ENCODE measurements at places on chromosomes 13 and 19.

GRCh38 chr19:17748884-17749638 lies 2.2 kb upstream of the FCHO1 start:
- no peak for DNase-seq

DNA sequence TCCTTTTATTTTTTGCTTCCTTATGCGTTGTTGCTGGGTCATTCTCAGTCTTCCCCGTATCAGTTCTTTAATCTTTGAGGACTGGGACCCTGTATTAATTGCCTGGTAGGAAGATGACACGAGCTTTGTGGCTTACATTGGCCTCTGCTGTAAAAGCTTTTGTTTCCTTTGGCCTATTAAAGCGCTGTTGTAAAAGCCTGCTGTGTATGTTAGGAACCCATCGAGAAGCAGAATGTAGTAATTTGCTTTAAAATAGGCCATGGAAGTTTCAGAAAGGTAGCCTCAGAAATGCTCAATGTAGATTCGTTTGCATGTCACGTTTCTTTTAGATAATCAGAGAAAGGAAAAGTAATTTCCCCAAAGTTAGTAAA lies 257.5 kb upstream of the STARD13 start:
- no peak for DNase-seq

- no peak for DNase-seq
Measured at GRCh38 chr13:65330691-65331090, 1899.4 kb downstream of the PCDH9 start.

- DNase-seq: no peak
Measured at GRCh38 chr19:31107096-31107495, 242.1 kb downstream of the TSHZ3 start.

DNA sequence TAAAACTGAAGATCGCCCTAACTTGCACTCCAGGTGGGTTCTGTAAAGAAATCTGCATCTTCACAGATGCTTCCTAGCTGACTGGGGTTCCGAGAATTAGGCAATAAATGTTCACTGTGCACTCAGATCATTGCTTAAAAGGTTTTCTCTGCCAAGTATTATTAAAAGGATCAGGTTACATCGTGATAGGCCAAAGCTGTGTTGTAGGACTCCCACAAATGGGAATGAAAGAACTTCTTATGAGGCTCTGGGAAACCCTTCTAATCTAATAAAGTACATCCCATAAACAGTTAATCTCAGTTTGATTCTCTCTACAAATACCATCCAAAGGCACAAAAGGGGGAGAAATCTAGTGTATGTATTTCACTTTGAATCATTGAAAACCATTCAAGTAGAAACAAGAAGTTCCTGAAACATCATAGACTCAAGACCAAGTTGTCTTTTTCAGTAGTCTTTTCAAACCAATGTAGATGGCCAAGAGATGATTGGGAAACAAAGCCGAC lies 7.1 kb upstream of the POU4F1 start:
- no peak for DNase-seq

DNA sequence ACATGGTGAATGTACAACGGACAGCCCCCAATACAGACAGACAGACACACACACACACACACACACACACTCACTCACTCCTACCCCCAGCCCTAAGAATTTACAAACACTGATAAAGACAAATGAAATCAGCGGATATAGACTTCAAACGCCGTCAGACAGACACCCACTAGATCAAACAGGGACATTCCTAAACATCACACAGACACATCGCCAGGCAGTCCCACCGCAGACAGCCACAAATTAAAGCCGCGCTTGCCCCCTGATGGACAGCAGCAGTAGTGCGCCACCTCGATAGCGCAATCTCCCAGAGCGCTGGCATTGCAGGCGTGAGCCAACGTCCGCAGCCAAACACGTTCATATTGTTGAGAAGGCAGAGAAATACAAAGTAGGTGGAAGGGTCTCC lies 24.7 kb upstream of the ADGRE1 start:
- peak; percentile 94 for DNase-seq

GRCh38 chr13:44199627-44200207 lies 173.9 kb upstream of the SERP2 start:
- DNase-seq: no peak

GRCh38 chr13:79917628-79918027 lies 423.3 kb downstream of the SPRY2 start:
- no peak for DNase-seq

DNA sequence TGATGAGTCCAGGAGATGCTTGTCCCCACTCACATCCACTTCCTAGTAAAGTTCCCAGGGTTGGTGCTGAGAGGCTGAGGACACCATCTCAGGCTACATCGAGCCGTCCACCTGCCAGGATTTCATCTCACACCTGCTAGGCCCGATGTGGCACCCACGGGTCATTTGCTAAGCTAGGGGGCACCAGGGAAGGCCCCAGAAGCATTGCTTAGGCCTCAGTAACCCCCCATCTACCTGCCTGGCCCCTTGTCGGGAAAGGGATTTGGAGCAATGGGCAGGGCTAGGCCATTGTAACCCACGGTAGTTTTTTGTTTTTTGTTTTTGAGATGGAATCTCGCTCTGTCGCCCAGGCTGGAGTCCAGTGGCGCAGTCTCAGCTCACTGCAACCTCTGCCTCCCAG lies 51.8 kb downstream of the F2RL3 start:
- no peak for DNase-seq

GRCh38 chr19:48310227-48310626 lies 15.1 kb upstream of the EMP3 start:
- DNase-seq: no peak

DNA sequence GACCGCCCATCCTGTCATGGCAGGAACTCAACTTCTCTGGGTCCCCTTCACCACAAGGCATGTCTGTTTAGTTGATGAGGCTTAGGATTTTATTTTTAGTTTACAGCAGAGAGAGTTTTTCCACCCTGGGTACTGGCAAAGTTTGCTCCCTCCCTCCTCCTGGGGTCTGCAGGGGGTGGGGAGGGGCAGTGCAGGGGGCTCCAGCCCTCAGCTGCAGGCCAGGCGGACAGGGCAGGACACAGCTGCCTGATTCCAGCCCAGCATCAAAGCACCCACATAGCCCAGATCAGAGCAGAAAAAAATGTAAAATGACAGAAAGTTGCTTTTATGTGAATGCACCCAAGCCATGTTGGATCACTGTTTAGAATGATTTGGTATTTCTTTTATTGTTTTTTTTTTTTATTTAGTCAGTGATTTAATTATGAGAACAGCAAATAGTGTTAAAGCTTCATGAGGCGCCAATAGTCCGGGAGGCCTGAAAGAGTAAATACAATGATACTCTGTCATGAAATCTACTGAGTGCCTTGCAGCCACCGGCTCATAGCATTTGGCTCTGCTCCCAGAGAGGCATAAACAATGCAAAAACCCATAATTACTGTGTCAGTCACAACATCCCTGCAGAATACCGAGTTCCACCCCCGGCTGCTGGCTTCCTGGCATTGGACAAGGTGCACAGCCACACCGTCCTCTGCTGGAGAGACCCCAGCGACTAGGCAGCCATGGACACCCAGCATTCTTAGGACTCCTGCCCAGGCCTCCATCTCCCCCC lies 923.5 kb downstream of the UQCRFS1 start:
- no peak for DNase-seq

DNA sequence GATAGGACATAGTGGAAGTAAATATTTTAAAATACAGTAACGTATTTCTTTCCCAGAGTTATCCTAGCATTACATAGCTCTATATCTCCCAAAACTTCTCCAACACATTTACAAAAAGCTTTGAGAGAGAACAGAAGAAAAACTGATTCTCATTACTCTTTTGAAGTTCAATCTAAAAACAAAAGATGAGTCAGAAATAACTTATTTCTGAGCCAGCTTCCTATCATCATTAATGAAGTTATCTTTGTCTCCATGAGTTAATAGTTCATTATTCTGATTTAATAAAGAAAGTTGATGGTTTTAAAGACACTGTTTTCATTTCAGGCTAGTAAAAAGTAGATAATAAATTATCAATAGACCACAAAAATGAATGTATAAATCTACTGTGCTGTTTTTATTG lies 446.7 kb upstream of the SPRY2 start:
- DNase-seq: no peak

DNA sequence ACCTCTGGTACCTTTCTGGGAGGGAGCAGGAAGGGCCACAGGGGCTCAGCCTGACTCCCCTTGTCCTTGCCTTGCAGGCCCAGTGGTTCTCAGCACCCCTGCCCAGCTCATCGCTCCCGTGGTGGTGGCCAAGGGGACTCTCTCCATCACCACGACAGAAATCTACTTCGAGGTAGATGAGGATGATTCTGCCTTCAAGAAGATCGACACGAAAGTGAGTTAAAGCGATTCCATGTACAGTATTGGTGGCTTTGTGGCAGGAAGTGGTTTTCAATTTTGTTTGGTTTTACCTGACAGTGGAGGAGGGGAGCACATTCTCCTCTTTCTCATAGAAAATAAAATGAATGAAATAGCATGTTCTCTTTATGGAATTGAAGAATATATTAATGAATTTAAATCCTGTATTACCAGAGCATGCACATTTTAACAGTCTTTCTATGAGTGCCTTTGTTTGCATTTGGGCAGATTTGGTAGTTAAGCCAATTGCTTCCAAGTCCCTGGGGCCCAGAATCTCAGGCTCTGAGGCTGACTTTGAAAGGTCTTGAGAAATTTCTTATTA lies 4.1 kb downstream of the MAB21L1 start:
- no peak for DNase-seq

- DNase-seq: peak; percentile 65
Measured at GRCh38 chr13:46751811-46752635, 44.9 kb downstream of the ESD start.
